Stimulated activated CD8-positive, alpha-beta memory T cell treated with anti-CD3 and anti-CD28 coated beads, Interleukin-7, amount 100 ng/mL, for 1 hour (primary cell): ENCODE measurements at places on chromosomes 3 and 15.

DNA sequence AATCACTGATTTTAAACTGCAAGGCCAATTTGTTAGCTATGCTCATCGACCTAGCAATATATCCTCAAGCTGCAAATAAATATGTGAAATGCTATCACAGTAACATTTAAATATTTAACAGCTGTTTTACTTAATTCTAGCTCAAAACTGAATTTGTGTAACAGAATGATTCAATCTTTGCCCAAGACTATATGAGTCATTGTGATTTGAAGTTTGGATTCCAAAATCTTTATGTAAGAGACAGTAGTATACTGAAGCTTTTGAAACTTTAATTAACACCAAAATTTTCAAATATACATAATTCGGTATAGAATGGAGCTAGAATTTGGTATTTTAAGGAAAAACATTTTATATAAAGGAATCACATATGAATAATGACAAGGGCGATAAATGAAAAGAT is 603.0 kb upstream of the ROBO2 start:
- DNase-seq: no peak

DNA sequence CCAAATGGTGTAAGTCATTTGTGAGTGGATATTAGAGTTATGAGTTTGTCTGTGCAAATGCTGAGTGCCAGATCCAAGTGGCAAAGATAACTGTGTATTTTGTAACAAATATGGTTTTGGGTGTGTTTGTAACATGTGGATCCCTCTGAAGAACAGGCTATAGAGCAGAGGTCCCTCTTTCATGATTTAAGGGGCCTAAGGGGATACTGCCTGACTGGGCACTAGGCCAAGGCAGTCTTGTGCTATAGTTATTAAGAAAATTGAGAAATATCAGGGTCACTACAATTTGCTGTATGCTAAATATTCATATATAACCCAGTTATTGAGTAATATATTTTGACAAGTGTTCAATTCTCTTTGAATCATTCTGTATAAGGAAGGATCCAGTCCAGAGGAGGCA is 555.6 kb upstream of the RGMA start:
- no peak for DNase-seq

- DNase-seq: no peak
Observed at GRCh38 chr15:77628010-77628409, 4.7 kb downstream of the LINGO1 start.

GRCh38 chr3:172257648-172258400 is 190.4 kb downstream of the GHSR start:
- no peak for DNase-seq

DNA sequence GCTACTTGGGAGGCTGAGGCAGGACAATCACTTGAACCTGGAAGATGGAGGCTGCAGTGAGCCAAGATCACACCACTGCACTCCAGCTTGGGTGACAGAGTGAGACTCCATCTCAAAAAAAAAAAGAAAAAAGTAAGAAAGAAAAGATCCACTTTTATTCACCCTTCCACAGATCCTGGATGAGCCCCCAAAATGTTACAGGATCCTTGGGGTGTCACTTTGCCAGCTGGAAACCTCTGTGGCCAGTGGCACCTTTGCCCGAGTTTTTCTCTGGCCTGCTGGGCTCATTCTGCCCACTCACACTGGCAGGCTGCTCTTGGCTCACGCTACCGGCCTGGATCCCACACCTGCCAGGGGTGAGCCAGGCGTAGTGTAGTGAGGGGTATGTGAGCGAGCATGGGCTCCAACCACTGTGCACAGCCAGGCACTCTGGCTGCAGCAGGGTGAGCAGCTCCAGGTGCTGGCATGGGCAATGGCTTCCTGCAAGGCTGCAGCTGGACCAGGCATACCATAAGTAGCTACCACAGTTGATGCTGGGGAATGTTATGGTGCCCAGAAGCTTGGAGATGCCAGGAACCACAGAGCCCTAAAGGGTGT is 57.8 kb upstream of the C15orf39 start:
- DNase-seq: no peak

- no peak for DNase-seq
Observed at GRCh38 chr3:174156200-174156599, 702.9 kb upstream of the NAALADL2 start.

DNA sequence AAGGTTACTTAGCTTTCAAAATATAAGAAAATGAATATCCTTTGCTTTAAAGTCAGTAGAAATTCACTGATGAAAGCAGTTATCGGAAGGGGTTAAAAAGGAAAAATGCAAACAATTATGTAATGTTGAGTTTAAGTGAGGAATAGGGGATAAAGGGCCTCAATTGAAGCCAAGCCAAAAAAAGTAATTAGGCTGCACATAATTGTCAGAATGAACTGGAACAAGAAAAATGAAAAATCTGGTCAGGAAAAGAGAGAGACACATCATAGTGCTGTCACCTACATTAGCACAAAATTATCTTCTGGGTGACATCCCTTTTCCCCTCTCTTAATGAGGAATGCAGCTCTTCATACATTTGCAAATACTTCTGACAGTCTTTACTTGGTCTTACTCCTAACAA is 48.8 kb upstream of the PIK3R4 start:
- no peak for DNase-seq

DNA sequence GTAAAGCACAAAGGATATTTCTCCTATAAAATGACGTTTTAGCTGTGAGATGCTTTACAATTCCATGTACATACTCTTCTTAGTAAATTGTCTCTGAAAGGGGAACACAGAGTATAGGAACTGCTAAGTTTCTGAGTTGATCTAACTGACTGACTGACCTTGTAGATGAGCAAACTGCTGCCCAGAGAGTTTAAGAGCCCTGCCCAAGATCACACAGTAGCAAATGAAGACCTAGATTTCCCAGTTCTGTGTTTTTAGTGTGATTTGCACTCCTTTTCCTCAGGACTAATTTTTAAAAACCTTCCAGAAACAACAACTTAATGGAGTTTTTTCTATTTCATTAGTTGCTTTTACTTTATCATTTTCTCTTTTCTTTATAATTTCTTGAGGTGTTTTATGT is 247.7 kb downstream of the PDCD6IP start:
- DNase-seq: no peak

DNA sequence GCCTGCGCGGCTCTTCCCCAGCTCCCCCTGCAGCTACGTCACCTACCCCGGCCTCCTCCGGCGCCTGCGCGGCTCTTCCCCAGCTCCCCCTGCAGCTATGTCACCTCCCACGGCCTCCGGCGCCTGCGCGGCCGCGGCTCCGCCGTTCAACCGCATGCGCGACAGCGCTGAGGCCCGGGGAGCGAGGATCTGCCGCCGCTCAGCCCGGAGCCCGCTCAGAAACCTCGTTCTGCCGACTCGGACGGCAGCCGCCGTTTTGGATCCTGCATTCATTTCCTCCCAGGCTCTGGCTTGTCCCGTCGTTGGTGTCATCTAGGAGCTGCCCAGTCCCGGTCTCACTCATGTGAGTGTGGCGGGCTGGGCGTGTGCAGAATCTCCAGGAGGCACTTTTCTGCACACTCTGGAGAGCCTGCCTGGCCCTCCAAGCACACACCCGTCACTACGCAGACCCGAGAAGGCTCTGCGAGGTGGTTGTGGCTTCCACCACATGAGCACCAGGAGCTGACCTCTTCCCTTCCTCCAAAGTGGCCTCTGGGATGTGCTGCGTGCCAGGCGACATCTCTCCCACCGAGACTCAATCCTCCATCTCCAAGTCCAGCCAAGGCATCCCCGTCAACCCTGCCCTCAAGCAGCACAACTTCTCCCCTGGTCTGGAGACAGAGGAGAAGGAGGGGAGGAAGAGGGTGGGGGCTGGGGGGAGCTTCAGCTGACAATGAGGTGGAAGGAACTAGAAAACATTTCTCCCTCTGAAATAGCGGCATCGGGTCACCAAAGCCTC is 165.3 kb downstream of the CHSY1 start:
- no peak for DNase-seq

DNA sequence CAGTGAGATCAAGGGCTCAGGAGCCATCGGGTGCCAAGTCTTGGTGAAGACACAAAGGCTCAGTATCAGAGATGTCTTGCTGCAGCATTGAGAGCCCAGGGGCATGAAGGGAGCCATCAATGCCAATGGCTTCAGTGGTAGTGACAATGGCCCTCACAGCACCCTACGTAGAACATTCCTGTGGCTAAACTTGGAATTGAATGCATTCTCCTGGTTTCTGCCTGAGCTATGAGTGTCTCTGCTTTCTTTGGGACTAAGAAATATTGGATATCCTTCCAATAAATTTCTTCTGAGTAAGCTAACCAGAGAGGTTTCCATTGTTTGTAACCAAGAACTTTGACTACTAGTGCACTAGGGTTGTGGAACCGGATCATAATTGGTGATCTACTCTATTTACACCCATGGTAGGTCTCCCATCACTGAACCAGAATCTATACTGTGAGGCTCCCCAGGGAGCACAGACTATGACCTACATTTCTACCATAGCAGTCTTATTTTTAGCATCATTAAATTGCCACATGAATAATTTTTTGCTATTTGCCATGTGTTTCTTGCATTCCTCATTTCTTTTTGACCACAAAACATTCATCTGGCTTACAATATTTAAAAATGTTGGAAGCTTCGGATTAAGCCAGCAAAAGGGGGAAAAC is 31.6 kb upstream of the PDZRN3 start:
- DNase-seq: no peak

- DNase-seq: no peak
Observed at GRCh38 chr3:40086890-40087883, 222.3 kb upstream of the EIF1B start.

DNA sequence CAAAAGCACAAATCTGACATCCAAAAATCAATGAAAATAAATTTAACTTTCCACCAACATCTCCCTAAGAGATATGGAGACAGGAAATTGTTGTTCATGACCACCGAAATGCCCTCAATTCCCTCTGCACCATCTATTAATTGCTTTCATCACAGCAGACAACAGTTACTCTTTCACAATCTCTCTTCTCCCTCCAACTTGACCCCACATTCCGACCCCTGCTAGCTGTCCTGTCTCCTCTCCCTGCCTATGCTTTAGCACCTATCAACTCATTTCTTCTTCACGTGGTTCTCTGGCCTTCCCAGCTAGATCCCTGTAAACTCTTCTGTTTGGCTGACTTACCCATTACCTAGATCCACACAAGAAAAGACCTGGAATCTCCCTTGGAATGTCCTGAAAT is 173.9 kb upstream of the ADAMTS9 start:
- no peak for DNase-seq

DNA sequence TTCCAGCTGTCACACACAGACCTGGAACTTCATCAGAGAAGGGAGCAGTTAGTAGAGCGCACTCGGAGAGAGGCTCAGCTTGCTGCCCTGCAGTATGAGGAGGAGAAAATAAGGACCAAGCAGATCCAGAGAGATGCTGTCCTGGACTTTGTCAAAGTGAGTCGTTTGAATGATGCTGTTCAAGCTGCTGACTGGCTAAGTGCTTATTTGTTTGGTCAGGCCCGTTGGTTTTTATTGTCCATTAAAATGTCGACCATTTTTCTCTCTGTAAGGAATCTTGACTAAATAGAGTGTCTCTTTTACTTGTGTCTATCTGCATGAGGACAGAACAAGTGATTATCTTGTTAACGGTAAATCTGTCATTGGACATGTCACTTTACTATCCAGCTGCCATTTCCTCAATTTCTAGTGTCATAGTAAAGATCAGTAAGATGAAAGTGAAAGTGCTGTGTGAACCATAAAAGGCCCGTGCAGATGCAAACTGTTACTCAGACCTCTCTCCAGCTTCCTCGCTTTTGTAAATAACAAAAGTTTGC is 56.9 kb downstream of the LRCH3 start:
- DNase-seq: no peak

- DNase-seq: peak; percentile 9
Observed at GRCh38 chr3:172550347-172550943, 27.2 kb upstream of the TNFSF10 start.

GRCh38 chr3:151544164-151544548 is 83.3 kb upstream of the IGSF10 start:
- no peak for DNase-seq

DNA sequence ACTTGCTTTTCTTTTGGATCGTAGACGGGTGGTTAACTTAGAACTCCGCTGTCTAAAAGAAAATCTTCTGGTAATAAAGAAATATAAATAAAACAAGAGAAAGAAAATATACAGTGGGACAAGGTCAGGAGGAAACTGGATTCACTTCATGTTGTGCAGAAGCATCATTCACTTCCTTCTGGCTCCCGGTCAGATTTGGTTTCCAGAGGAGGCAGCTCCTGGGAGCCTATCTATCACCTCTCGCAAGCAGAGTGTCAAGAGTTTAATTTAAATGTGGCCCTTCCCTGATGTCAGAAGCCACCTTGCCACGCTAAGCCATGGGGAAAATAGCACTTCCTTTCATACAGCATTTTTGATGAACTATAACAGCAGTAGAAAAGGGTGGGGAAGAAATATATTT is 139.1 kb downstream of the NSMCE3 start:
- DNase-seq: no peak

- no peak for DNase-seq
Observed at GRCh38 chr3:137738710-137739109, 25.4 kb upstream of the SOX14 start.

DNA sequence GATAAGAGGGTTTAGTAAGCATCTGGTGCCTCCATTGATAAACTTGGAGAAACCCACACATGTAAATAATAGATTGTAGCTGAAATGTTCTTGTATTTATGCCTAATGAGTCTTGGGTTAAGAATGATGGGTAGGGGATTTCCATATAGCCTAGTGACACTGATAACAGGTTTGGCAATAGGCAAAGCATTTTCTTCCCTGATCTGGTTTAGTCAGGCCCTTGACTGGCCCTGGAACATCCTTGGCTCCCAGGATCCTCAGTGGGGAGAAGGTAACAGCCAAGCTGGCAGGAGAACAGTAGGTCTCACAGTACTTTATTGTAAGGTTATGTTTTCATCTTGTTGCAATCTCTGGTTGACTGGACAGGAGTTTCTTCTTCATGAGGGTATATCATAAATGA is 228.4 kb downstream of the DIPK2A start:
- no peak for DNase-seq

GRCh38 chr3:44827196-44827595 is 34.5 kb upstream of the TMEM42 start:
- no peak for DNase-seq
